ENCODE measurements at places on chromosomes 4 and X.

DNA sequence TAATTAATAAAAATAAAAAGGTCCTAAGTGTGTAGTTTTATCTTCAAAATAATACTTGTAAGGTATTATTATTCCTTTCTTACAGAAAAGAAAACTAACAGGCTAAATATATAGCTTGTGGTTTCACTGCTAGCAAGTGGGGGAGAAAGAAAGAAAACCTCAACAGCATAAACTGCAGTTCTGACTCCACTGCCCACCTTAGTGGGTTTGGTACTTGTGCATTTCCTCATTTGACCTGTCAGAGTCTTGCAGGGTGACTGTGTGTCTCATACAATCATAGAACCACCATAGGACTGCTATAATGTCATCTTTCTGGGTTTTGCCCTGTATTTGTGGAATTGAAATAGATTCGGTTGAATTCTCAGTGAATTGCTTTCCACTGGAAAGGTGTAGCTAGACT is 94.7 kb upstream of the PUDP start:
- no peak for DNase-seq

DNA sequence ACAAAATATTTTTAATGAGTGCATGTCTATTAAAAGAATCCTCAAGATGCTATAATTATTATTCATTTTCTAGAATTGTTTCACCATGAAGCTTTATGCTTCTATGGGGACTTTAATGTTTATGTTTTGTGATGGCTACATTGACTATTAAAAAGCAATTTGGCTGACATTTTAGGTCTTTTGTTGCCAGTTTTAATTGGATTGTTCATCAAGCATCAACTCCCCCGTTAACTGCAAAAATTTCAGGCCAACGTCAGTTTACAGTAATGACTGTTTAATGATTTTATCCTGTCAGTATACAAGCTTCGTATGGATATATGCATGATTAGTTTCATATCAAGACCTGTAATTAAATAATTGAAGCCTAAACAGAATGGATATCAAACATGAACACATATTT is 422.8 kb downstream of the SH2D1A start:
- DNase-seq, result no peak

- no peak for DNase-seq
These were observed 24.2 kb downstream of the KLHL15 start for GRCh38 chrX:24002792-24003191.

- no peak for DNase-seq
These were observed 52.2 kb downstream of the STIM2 start for GRCh38 chr4:26912810-26913209.

- DNase-seq, result no peak
These were observed 49.6 kb downstream of the ZFYVE28 start for GRCh38 chr4:2368746-2369437.

- no peak for DNase-seq
These were observed 2.1 kb upstream of the LEF1 start for GRCh38 chr4:108170631-108171338.

- DNase-seq, result no peak
These were observed at the start of gene RBM47 for GRCh38 chr4:40629401-40630334. RBM47 (minus strand) TSS chr4:40629864; CDS start chr4:40438893, 190,971 bp downstream.

- no peak for DNase-seq
These were observed 9.2 kb upstream of the PDHA2 start for GRCh38 chr4:95830651-95831050.

DNA sequence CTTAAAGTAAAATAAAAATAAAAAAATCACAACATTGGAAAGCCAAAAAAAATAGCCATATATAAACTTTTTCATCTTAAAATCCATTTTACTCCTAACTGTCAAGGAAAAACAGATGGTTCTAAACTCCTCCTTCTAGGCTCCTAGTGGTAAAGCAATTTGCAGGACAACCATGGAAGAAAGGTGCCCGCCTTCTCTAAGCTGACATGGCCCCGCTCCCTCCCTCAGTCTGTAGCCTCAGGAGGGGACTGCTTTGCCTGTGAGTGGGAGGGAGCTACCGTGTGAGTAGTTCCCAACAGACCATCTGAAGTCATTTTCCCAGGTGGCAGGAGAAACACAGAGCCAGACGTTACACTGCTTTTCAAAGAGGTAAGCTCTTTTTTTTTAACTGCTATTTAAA is 336.2 kb upstream of the FAT1 start:
- no peak for DNase-seq

DNA sequence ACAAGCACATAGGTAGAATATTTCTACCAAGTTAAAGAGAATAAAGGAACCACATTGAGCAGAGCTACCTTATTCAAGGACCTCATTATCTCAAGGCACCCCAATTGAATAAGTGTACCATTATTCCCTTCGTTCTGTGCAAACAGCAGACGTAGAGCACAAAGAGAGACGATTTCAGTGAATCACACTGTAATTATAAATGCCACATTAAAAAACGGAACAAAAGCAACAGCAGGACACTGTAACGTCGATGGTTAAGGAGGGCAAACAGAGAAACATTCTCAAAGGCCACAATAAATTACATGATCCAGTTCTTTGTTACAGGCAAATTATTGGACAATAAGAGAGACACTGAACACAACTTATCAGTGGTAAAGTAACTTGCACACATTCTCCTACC is 644.1 kb upstream of the TENM3 start:
- no peak for DNase-seq

DNA sequence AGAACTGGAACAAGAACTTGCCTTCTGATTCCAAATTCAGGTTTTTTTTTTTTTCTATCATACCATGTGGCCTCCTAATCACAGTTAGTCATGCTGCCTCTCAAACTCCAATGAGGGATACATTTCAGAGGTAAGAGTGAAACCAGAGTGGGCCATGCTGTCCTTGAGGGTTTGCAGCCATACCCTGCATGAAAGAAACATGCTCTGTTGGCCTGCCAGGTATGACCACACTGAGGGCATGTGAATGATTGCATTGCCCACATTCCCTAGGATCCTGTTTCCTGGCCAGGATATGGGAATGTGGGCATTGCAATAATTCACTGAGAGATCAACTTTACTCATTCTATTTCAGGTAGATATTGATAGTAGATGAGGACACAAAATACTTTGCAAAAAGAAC is 56.4 kb upstream of the DDIT4L start:
- DNase-seq, result no peak

- no peak for DNase-seq
These were observed 213.9 kb downstream of the SPOCK3 start for GRCh38 chr4:167020410-167020809.

DNA sequence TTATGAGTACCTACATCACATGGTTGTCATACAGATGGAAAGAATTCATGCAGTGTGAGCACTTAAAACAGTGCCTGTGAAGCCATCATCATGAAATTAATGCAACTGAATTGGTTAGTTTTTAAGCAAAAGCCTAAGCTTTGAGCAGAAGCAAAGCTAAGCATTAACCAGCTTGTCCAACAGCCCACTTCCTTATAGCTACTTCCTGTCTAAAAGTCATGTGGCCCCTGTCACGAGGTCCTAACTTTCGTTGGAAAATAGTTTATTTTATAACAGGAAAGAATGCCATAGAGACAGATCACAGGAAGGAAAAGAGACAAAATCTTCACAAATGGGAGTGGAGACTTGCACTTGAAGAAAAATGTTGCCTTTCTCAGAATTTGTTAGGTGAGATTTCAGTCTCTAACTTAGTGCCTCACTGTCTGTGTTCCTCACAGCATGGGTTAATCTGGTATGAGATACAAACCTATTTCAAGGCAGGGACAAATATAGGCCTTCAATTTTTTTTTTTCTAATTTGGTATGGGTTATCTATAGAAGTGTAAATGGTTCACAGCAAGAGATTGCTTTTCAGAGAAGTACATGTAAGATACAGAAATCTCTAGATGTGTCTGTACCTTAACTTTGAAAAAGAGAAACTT is 27.7 kb upstream of the VCX start:
- DNase-seq, result no peak

DNA sequence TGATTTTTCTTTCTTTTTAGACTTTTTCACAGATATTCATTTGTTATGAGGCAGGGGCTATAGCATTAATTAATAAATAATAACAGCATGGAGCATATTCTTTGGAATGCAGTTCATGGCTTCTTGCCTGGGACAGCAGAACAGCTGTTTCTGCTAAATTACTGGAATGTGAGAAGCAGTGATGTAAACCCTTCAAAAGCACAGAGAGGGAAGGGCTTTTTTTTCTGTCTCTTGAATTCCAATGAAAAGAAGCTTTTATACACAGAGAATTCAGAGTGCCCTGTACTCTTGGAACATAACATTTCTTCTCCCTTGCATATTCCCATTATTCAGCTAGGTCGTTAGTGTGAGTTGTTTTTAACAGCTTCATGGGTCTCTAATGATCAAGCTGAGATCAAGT is 28.5 kb upstream of the ANK2 start:
- no peak for DNase-seq

DNA sequence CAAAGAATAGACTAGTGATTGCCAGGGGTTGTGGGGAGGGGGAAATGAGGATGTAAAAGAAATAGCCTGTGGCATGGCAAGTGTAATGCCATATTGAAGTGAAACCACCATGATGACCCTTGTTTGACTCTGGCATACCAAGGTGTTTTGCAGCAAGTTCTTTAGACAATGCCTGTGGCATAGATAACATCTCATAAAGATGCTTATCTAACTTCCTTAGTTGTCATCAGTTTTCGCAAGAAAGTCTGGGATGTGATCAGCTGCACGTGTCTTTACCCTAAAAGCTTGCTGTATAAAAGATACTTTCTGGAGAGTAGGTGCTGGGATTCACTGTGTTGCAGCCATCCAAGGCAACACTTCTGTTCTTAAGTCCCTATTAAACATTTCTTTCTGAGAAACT is 176.1 kb upstream of the MAGEB16 start:
- no peak for DNase-seq
